Pancreas (tissue), 10 donors: ENCODE measurements at places on chromosomes 3 and 15. TPM values are rescaled to one million over a fixed set of nuclear protein-coding genes. Genes with fewer than 3 reads are reported as not detected.
A peak's percentile ranks its signal among the peaks of the same experiment; 100 is the strongest.

The PDIA5 gene
- total RNA-seq: 20.7 TPM

The PLSCR5 gene
- not detected for total RNA-seq

DNA sequence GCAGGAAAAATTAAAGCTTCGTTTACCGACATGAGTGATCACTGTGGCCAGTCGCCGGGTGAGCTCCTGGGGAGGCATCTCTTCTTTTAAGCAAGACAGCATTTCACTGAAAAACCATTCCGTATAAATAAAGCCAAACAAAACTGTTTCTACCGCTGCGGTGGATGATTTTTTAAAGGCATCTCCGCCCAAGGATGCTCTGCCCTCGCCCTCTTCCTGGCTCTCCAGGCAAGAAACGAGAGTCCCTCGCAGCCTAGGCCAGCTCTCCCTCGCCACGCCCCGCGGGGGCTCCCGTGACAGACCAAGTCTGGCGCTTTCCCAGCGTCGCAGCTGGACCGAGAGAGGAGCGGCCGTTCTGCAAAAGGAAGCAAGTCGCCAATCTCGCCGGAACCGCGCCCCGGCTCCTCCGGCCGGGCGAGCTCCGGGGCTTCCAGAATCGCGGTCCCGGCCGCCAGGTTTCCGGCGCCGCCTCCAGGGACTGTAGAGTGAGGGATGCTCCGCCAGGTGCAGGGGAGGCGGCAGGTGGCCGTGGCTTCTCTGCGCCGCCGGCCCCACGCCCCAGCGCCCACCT, 458 bp downstream of the MCF2L2 start:
- peak overlapping the region; percentile 52 for H3K4me3 ChIP-seq
- H3K4me1 ChIP-seq: no peaks in the 10 kb centered on the region
- peak; percentile 60 for DNase-seq
- no peak overlapping the region for H3K27ac ChIP-seq
- no peaks in the 10 kb centered on the region for H3K36me3 ChIP-seq

DNA sequence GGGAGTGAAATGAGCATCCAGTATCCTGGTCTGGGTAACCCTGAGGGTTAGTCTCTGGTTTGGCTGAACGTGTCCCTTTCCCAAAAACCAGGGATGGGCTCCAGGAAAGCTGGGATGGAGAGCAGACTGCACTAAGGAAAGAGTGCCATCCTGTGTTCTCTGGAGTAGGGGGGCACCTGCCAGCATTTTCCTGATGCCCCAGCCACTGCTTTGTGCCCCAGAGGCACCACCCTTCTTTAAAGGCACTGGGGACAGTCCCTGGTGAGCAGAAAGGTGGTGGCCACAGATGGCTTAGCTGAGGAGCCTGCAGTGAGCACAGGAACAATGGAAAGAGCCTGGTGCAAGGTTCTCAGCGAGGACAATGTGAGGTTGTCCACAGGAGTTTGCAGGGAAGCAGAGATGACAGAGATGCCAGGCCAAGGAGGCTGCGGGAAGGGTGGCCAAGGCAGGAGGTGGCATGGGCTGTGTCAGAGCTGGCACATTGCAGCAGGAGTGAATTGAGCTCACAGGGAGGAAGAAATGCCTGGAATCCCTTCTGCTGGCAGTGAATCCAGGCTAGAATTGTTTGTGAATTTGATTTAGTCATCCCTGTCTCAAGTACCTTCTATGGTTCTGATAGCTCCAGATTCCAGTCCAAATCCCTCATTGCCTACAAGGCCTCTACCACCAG, 39.9 kb downstream of the AMOTL2 start:
- H3K27me3 ChIP-seq: no peaks in the 10 kb centered on the region
- peak overlapping the region; percentile 57 for H3K27ac ChIP-seq
- H3K36me3 ChIP-seq: no peaks in the 10 kb centered on the region
- no peaks in the 10 kb centered on the region for H3K4me1 ChIP-seq
- H3K4me3 ChIP-seq: no peak overlapping the region
- DNase-seq: no peak

GRCh38 chr3:66303491-66303901, 82.7 kb downstream of the SLC25A26 start:
- H3K27ac ChIP-seq: no peak overlapping the region
- DNase-seq: no peak
- H3K4me1 ChIP-seq: peaks cover 29% of the 10 kb centered on the region
- H3K27me3 ChIP-seq: no peaks in the 10 kb centered on the region
- H3K4me3 ChIP-seq: no peak overlapping the region
